ENCODE measurements at places on chromosomes 7 and 10.

DNA sequence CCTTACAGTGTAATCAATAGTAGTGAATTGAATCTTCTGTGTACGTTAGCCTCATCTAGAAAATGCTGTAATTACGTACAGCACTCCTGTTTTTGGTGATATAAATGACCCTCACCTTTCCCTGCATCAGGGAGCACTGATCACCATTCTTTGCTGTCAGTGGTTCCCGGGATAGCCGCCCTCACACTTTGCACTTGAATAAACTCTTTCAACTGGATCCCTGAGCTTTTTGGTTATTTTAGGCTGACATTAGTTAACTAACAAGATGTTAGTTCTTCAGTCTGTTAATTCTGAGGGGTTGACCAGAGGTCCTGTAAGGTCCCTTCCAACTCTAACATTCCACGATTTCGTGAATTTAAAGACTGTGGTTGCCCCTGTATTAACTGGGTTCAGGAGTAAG lies 23.4 kb upstream of the ZC3HAV1 start:
- DNase-seq = no peak

DNA sequence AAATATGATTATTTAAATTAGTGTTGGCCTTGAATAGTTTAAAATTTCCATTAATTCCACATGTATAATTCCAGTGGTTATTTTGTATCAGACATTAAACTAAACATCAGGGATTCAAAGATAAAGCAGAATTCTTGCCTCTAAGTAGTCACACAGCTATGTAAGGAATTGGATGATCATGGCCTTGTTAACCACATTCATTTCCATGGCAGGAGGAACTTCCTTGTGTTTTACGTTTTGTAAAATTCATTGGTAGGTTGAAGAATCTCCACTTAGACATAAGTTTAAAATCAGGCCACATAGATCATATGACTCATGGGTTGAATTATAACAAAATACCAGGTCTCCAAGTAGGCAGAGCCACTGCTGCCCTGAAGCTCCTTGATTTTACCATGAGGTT lies 289.7 kb downstream of the PLXDC2 start:
- DNase-seq = no peak

DNA sequence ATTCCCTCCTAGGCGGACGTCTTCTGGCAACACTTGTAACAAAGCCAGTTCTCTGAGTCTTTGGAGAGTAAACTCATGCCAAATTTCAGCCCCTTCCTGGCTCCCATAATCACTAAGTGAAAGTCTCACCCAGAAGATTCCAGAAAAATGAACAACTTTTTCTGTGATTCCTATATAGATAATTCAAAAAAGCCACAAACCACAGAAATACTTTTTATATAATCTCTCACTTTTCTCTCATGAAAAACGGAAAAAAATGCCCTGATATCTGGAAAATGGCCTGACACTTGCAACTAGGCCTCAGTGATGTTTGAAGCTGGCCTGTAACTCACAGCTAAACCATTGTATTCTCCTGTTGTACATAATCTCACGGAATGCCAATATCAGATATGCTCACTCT lies 296.2 kb downstream of the HTR7 start:
- DNase-seq = no peak

DNA sequence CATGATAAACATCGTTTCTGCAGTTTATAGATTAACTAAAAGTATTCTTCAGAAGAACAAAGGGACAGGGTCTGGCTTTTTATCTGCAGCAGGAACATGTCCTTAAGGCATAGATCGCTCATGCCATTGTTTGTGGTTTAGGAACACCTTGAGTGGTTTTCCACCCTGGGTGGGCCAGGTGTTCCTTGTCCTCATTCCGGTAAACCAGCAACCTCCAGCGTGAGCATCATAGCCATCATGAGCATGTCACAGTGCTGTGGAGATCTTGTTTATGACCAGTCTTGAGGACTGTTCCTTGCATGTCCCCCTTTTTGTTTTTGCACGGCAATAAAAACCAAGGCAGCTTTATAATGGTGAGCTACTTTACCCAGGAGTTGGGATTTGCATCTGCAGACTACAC lies 33.9 kb downstream of the STOX1 start:
- DNase-seq = no peak

DNA sequence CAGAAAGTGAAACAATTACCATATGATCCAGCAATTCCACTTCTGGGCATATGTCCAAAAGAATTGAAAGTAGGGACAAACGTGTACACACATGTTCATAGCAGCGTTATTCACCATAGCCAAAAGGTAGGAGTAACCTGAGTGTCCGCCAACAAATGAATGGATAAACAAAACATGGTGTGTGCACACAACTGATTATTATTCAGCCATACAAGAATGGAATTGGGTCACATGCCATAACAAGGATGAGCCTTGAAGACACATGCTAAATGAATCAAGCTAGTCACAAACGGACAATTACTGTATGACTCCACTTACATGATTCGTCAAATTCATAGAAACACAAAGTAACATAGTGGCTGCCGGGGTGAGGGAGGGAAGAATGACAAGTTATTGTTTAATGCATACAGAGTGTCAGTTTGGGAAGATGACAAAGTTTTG lies 4.1 kb upstream of the OIT3 start:
- no peak for DNase-seq

DNA sequence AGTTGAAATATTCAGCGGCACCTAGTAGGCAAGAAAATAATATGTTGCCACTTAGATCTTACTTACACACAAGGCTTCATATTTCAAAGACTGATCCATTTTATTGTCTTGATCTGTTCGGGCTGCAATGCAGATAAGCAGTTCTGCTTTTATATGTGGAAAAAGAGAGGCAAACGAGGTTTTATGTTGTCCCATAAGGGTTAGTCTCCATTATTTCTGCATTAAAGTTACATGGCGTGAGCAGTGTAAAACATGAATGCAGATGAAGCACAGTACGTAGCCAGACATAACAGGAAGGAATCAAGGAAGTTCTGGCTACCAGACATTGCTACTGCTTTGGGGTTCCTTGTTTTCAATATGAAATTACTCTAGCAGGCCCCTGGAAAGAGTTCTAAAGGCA lies 224.8 kb downstream of the BBS9 start:
- DNase-seq = no peak

- no peak for DNase-seq
Observed at GRCh38 chr7:123367484-123368122, 166.8 kb downstream of the IQUB start.

DNA sequence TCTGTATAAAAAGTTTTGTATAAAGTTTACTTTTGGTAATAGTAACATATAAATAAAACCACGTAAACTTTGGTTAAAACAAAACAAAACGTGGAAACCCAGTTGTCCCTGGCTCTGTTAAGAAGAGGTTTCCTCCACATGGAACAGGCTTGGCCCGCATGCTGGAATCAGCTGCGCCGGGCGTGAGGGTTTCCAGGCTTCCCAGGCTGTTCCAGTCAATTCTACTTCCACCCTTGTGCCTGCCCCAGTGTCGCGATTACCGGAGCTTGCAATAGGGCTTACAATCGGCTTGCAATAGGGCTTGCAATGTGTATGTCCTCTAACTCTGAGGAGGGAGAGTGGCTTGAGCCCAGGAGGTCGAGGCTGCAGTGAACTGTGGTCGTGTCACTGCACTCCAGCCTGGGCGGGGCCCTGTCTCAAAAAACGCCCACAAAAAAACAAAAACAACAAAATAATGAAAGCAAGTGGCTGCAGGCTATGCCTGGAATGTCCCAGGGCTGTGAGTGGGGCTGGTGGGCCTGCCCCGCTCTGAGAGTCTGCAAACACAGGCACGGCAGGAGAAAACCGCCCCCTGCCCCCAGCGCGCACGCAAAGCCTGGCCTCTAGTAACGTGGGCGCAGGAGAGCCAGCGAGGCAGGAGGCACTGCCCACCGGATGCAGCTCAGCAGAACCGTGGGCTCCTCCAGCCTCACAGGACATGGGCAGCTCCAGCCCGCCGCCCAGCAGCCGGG lies 16.3 kb downstream of the CYP2W1 start:
- DNase-seq = no peak

DNA sequence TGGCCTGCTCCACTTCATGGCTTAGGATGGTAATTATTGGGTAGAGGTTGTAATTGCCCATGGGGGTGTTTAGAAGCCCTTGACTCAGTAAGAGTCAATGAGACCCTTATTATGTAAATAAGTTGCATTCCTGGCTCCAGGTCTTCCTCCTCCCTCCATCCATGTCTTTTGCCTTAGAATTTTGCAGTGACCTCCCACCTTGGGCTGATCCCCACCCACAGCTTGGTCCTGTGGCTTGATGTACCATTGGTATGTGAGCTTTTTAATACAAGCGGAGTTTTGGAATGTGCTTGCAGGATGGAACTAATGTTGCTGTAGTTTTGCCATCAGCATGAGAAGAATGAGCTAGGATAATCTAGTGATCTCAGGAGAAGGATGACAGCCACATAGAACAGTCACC lies 73.2 kb upstream of the DGKI start:
- no peak for DNase-seq

DNA sequence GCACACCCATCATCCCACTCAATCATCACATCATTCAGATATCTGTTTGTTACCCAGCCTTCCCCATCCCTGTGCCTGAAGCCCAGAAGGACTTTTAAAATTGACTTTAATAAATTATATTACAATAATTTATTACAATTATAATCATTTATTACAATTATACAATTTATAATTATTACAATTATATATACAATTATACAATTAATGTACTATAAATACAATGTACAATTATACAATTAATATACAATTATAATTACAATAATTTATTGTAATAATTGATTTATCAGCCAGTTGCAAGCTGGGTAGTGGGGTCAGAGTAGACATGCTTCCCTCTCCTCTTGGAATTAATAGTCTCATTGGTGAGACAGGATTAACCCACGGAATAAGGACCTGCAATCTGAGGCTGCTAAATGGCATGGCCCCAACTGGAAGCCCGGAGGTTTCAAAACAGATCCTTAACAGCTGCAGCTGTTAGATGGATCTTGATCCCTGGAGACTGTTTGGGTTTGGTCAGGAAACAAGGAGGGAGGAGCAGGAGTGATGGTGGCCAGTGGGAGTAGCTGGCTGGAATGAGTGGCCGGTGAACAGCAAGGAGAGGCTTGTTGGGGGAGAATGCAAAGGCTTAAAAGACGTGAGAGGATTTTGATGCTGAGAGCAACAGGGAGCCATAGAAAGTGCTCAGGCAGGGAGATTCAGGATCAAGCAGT lies 402.8 kb upstream of the PODXL start:
- DNase-seq = no peak

- DNase-seq = peak; percentile 42
Observed at GRCh38 chr7:138776166-138776833, 21.5 kb upstream of the TMEM213 start.

- no peak for DNase-seq
Observed at GRCh38 chr7:37065779-37066271, 341.5 kb upstream of the AOAH start.

DNA sequence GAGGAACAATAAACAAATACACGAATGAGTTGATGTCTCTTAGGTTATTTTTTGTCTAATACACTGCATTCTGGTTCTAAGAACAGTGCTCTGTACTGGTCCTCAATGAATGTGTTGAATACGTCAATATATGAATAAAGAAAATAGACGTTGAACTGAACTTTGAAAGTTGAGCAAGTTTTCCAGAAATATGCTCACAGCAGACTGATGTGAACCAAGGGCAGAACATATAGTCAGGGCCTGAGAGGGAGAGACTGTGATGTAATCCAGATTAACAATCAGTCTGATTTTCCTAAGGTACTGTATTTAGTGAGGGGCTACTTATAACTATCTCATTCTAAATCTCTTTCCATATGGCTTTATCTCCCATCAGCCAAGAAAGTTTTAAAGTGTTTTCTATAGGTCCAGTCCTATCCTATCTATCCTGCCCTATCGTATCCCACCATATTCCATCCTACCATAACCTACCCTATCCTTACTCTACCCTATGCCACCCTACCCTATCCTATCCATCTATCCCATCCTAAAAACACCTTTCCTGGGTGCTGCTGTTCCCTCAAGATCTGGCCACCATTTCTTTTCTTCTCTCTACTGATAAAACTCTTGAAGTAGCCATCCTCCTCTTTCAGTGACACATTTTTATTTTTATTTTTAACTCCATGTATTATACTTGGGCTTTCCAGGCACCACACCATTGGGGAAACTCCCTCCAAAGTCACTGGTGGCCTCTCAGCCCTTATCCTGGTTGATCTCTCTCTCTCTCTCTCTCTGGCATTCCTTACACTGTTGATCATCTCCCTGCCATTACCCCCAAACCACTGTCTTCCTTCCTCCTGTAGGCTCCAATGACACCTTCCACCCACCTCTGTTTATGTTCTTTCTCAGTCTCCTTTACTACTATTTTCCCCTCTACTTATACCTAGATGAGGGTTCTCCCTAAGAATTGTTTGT lies 212.3 kb upstream of the SLC26A5 start:
- no peak for DNase-seq

DNA sequence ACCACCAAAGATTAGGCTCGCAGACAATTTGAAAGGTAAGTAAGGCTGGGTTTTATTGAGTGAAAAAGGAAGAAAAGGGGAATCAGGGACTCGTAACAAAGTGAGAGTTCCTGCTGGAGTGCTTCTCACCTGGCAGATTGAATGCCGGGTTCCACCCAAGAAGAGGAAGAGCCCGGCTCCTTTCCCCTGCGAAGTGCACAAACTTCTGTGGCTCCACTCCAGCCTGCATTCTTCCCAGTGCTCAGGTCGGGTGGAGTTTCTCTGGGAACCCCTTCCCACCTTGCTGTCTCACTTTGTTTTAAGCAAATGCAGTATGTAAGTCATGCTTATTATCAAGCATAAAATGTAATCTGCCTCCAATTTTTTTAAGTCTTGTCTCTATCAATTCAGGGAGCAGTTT lies 87.1 kb upstream of the TMEM106B start:
- DNase-seq = no peak

DNA sequence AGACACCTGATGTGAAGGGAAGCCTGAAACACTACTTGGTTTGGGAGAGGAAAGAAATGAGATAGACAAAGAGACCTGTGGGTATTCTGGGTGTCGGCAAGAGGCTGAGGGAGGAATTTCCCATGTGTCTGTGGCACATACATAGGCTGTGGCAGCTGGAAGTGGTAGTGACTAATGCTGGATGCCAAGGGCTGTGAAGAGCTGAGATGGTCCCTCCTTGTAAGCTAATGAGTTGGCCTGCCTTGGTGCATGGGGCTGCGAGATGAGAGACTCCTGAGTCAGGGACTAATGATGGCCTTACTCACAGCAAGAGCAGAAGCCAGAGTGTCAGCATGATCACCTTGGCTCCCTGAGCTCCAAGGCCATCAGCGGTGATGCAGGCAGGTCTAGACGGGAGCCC lies 119.0 kb upstream of the EEPD1 start:
- DNase-seq = no peak

GRCh38 chr10:126734015-126734414 lies 63.5 kb upstream of the C10orf90 start:
- DNase-seq = no peak

- no peak for DNase-seq
Observed at GRCh38 chr10:119265691-119266090, 58.3 kb downstream of the GRK5 start.

DNA sequence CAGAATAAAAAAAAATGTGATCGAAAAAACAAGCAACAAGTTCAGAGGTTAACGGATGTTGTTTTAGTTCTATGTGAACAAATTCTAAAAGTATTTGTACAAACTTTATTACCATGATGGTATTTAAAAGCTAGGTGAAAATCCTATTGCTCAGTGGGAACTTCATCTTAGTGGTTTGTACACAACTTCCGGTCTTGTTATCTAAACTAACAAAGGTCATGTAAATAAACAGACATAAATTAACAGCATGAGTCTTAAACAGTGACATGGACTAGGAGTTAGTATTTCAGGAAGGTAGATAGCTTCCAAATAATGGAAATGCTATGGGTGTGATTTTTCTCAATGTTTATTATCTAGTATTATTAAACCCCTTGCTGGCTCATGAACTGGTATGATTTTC lies 83.8 kb downstream of the SPAG6 start:
- DNase-seq = no peak

- no peak for DNase-seq
Observed at GRCh38 chr7:129540340-129540739, 38.0 kb downstream of the SMKR1 start.
